ENCODE measurements at places on chromosomes 1 and 21.

- no peak for DNase-seq
Measured at GRCh38 chr1:98292994-98293393, 368.5 kb upstream of the SNX7 start.

GRCh38 chr1:23044035-23044434 is 24.8 kb downstream of the KDM1A start:
- no peak for DNase-seq

GRCh38 chr1:160776178-160776577 is 19.8 kb upstream of the LY9 start:
- DNase-seq = no peak

- no peak for DNase-seq
Measured at GRCh38 chr1:27523337-27524020, 33.5 kb upstream of the WASF2 start.

DNA sequence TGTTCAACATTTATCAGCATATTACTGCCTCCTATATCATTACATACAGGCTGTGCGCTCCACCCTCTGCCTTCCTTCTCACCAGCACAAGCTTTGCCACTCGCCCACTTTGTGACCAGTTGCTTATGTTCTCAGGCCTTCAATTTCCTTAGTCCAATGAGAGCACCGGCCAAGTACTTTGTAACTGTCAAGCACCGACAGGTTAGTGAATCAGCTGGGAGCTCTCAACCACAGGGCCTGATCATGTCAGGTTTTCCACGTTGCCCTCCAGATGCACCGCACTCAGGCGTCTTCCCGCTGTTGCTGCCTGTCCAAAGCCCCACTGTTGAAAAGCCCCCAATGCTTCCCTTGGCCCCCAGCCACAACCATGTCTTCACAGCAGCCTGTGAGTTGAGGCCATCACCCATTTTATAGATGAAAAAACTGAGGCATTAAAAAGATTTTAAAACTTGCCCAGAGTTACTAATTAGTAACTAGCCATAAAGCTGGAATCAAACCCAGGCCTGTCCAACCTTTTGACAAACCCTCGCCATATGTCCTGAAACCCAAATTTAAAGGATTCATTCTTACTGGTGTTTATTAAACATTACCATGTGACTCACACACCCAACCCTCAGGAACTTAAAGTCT is 3.4 kb upstream of the KCNN3 start:
- no peak for DNase-seq

DNA sequence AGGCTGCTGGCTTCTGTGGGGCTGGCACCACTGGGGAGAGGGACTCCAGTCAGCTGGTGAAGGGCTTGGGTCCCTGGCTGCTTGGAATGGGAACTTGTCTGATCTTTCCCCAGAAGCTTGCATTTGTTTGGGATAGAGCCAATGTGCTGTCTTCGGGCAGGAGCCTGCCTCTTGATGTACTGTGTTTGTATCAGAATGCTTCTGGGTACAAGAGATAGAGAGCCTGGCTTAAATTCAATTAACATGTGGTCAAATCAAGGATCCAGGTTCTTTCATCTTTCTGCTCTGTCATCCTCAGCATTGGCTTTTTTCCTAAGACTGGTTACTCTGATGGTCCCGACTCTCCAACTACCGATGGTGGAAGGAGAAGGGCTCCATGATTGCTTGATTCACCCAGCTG is 16.0 kb upstream of the PROK1 start:
- no peak for DNase-seq

- no peak for DNase-seq
Measured at GRCh38 chr1:40794974-40795715, 11.6 kb downstream of the KCNQ4 start.

DNA sequence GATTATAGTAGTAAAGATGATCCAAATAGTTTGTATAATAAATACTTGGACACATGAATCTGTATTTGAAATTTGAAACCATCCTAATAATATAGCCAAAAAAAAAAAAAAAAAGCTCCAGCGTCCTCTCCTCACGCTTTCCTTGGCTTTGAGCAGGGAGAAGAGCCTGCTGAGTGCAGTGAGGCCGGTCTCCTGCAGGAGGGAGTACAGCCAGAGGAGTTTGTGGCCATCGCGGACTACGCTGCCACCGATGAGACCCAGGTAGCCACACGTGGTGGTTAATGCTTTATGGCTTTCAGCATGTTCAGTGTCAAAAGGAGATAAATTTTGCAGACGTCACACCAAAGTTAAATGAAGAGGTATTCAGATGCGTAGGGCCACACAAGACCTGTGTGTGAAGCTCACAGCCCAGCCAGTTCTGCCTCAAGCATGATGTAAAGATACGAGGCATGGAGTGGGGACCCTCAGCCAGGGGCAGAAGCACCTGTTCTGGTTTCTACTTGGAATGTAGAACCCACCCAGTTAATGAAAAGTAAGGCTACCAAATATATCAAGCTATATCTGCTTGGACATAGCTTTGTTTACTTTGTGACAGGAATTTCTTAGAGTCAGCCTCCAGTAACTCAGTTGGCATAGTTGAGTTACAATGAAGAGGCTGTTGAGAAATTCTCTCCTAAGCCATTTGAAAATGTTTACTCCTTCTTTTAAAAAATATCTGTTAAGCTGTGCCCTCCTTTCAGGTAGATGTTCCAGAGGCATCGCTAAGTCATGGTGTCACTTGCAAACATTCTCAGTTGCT is 8.1 kb downstream of the PRMT2 start:
- DNase-seq = no peak

- DNase-seq = no peak
Measured at GRCh38 chr1:234609691-234610042, 311 bp downstream of the IRF2BP2 start.

GRCh38 chr1:32830092-32830852 is 12.8 kb downstream of the S100PBP start:
- DNase-seq = no peak

- no peak for DNase-seq
Measured at GRCh38 chr21:17981060-17981740, 162.0 kb upstream of the C21orf91 start.

GRCh38 chr1:61124078-61124477 is 41.7 kb downstream of the NFIA start:
- DNase-seq = no peak

- DNase-seq = no peak
Measured at GRCh38 chr1:6745073-6745472, 40.2 kb upstream of the CAMTA1 start.

GRCh38 chr1:203860396-203861025 is 888 bp upstream of the SNRPE start:
- DNase-seq = no peak

DNA sequence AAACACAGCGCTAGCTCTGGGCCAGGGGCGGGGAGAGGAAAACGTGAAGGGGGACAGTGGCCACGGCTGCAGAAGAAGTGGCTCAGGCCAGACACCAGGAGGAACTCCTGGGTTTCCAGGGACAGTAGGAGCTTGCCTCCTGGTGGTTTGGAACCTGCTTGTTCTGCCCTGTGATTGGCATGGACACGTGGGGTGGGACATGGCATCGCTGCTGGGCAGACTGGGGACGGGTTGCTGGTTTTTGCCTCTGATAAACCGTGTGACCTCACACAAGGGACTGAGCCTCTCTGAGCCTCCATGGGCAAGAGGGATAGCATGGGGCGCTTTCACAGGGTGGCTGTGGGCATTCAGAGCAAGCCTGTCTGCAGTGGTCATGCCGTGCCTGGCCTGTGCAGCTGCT is 7.5 kb upstream of the PLCH2 start:
- DNase-seq = no peak

DNA sequence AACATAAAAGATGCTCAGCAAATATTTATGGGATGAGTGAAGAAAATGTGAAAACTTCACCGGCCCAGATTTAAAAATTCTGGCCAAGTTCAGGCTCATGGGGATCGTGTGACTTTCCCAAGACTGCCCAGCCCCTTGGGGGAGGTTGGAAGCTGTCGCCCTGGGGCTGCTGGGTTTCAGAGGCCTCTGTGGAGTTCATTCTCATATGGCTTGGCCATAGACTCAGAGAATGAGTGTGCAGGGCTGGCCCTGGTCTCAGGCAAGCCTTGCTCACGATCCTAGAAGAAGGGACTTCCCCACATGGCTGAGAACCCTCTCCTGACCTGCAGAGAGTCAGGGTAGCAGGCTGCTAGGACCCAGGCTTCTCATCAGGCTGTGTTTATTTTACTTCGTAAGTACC is 24.6 kb downstream of the PADI2 start:
- DNase-seq = no peak

- no peak for DNase-seq
Measured at GRCh38 chr1:114009393-114009792, 30.1 kb downstream of the OLFML3 start.

DNA sequence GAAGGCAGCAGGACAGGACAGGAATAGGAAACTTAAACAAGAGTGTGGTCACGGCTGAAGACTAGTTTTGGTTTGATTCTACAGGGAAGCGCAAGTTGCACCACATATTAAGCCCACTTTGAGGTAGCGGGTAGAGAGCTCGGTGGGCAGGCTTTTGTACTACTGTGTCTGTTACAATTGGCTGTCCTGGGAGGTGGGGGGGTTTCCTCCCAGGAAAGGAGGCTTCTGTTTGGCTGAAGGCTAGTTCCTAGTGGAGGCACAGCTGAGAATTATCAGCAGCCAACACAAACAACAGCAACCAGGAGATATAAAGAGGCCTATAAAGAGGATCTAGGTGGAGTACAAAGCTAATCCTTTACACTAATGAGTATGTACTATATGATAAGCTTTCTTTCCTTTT is 62.7 kb downstream of the ZNF648 start:
- no peak for DNase-seq

DNA sequence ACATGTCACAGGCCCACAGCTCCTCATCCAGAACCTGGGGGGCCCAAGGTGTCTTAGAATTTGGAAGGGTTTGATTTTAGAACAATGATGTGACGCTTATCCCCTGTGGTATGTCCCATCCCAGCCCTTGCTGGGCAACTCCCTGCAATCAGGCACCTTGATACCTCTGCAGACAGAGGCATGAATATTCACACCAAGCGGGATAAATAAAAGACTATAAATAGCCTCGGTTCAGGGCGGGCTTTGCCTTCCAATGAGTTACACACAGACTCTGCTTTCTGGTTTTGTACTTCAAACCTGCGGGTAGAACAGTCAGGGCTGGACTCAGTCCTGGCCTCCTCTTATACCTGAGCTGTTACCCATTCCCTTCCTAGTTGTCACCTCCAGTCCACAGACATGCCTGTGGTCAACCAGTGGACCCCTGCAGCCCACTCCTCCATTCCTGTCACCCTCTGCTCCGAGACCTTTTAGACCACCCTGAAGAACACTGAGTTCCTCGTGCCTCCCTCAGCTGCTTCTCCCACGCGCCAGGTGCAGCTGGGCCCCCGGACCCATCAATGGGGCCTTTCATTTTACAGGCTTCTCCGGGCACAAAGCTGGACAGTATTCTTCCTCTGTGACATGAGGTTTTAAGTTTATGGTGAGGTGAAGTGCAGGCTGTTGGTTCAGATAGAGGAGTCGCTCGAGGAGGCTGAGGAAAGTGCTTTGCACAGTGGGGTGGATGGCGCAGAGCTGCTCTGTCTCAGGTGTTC is 120.1 kb upstream of the TNR start:
- DNase-seq = no peak

DNA sequence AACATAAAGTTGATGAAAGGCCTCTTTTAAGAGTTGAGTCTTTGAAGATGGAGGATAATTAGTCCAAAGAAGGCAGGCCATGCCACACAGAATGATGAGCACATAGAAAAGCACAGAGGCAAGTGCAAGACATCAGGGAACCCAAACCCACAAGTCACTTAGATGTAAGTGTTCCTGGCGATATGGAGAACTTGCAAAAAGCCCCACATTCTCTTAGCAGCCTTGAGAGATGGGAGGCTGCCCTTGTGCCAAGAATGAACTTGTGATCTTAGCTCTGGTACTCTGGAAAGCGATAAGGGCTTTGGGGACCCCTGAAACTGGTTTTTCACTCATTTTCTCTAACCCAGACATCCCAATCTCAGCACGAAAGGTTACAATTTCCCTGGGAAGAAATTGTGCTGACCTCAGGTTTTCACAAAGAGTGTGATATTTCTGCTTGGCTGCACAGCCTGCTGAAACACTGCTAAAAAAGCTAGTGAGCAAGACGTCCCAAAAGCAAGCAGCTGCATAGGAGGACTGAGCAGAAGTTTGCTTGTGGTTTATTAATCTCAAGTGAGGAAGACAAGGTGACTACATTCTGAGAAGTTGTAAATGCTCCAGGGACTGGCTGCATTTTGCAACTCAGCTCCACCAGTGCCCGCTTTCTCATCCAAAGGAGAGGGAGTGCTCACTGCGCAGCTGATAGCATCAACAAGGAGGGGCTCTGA is 496.9 kb upstream of the CAMK1G start:
- peak; percentile 33 for DNase-seq

DNA sequence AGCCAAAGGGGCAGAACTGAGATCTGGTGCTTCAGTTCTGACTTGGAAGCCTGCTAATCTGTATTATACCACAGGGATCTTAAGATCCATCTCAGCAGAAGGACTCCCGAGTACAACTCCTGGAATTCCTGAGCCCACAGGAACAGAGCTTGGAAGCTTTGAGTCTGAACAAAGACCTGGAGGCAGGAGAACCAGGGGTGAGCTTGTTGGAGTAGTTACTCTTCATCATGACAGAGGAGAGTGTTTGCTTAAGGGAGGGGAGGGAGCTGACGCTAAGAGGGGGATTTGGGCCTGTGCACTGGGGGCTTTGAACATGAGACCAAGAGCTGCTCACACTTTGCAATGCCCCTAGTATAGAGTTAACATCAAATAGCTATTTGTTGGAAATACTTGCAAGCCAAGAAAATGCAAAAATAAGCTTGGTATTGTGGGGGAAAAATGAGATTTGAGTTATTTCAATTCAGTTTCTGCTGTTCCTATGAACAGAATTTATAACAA is 41.1 kb upstream of the TRABD2B start:
- no peak for DNase-seq

GRCh38 chr1:41811051-41811795 is 107.5 kb downstream of the HIVEP3 start:
- no peak for DNase-seq

GRCh38 chr1:44010935-44011471 is 19.6 kb downstream of the CCDC24 start:
- no peak for DNase-seq

- no peak for DNase-seq
Measured at GRCh38 chr1:206953626-206954025, 7.4 kb upstream of the PIGR start.

- DNase-seq = no peak
Measured at GRCh38 chr21:25871566-25871965, 136.8 kb downstream of the GABPA start.

GRCh38 chr1:203190949-203191348 is 4.4 kb upstream of the CHI3L1 start:
- DNase-seq = no peak

- no peak for DNase-seq
Measured at GRCh38 chr1:50527249-50527986, 104.2 kb upstream of the DMRTA2 start.

DNA sequence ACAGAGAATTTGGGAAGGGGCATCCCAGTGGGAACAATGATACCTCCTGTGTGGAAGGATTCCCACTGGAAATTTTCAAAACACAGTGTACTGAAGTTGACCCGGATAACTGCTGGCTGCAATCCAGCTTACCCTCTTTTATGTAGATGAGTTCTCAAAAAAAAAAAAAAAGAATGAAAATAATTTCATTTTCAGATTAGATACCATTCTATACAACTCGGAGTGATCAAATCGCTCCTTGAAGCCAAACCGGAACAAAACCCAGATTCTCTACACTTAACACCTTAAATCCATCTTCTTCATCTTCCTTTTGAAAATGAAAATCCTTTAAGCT is 69.1 kb downstream of the KAZN start:
- no peak for DNase-seq
